NCI-H510A treated with DMSO at 0.1 percent for 48 hours (cell line): ENCODE measurements at places on chromosomes 11 and 22.

GRCh38 chr22:27842669-27843431 lies 41.3 kb upstream of the MN1 start:
- DNase-seq, result no peak

GRCh38 chr11:130606781-130607511 lies 158.5 kb downstream of the ADAMTS15 start:
- DNase-seq, result no peak

- DNase-seq, result no peak
Measured at GRCh38 chr11:102251423-102251822, 65.9 kb upstream of the BIRC3 start.

DNA sequence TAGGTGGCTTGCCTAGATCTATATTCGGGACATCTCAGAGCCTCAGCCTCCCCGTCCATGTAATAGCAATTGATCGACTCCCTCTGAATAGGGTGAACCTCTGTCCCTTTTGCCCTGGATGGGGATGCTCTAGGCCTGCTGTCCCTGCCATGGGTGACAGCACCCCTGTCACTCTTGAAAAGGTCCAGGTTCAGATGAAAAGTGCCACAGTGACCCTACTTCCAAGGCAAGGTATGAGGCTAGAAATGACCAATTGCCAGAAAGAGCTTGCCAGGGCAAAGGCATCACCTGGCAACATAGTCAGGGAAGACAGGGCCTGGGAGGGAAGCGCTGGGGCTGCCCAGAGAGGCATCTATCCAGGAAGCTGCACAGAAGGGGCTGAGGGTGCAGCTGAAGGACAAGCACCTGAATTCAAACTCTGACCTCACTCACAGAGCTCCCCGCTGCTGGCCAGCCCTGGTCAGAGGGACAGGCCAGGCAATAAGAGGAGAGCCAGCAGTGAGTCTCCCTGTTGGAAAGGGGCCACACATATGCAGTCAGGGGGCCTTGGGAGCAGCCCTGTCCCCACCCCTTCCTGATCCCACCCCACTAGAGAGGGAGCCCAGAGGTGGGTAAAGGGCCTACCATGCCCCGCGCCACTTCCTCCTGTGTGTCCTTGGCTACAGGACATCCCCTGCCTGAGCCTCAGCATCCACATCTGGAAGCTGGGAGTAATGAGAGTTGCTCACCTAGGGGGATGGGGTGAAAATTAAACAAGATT lies 9.0 kb upstream of the APOBEC3A start:
- DNase-seq, result no peak

DNA sequence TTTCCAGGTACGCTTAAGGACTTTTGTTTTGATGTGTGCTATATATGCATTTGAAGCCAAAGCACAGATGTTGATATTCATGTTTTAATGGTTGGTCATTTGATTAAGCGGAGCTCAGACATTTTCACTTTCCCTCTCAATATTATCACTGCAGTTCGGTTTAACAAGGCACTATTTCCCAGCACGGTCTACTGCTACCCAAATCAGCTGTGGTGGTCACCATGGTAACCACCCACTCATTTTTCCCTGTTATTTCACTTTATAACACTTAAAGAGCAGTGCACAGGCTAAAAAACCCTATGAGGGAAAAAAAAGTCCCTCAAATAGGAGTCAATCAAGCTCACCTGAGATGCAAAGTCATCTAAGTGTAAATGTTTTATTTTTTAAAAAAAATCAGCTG lies 439.6 kb upstream of the CCDC90B start:
- no peak for DNase-seq

GRCh38 chr11:4026389-4026788 lies 68.2 kb upstream of the RRM1 start:
- no peak for DNase-seq

DNA sequence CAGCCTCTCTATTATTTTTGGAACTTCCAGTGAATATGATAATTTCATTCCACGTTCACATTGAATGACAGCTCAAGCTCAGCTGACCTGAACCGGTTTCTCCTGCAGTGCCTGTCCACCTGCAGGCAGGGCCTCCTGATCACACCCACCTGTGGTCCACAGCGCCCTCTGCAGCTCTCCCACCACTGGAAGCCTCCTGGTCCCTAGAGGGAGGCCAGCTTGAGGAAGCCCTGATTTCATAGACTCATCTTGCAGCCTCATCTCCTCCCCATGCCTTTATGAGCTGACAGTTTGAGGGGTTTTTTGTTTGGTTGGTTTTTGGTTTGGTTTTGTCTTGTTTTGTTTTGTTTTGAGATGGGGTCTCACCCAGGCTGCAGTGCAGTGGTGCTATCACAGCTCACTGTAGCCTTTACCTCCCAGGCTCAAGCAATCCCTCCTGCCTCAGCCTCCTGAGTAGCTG lies 29.9 kb upstream of the MALAT1 start:
- DNase-seq, result peak; percentile 90

DNA sequence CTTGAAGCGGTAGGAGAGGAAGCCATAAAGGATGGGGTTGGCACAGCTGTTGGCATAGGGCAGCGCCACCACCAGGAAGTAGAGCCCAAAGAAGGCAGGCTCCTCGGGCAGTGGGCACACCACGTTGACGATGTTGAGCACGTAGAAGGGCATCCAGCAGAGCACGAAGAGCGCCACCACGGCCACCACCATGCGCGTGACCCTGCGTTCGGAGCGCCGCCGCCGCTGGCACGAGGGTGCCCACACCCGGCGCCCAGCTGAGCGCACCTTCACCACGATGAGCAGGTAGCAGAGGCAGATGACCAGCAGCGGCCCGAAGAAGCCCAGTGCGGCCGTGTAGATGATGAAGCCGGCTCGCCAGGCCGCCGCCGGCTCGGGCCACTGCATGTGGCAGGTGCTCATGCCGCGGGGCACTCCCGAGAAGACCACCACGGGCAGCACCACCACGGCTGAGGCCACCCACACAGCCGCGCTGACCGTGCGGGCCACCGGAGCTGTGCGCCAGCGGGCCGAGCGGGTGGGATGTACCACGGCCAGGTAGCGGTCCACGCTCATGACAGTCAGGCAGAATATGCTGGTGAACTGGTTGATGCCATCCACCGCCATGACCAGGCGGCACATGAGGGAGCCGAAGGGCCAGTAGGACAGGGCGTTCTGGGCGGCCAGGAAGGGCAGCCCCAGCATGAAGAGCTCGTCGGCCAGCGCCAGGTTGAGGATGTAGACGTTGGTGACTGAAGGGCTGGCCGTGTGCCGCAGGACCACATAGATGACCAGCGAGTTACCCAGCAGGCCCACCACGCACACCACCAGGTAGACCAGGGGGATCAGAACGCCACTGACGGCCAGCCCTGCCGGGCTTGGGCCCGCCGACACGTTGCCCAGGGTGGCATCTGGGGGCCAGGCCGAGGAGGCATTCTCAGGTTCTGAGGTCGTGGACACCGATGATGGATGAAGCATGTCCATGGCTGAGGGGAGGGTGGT lies 5.1 kb downstream of the SSTR3 start:
- DNase-seq, result no peak

- DNase-seq, result peak; percentile 11
Measured at GRCh38 chr11:46247659-46248058, 29.8 kb upstream of the CREB3L1 start.

DNA sequence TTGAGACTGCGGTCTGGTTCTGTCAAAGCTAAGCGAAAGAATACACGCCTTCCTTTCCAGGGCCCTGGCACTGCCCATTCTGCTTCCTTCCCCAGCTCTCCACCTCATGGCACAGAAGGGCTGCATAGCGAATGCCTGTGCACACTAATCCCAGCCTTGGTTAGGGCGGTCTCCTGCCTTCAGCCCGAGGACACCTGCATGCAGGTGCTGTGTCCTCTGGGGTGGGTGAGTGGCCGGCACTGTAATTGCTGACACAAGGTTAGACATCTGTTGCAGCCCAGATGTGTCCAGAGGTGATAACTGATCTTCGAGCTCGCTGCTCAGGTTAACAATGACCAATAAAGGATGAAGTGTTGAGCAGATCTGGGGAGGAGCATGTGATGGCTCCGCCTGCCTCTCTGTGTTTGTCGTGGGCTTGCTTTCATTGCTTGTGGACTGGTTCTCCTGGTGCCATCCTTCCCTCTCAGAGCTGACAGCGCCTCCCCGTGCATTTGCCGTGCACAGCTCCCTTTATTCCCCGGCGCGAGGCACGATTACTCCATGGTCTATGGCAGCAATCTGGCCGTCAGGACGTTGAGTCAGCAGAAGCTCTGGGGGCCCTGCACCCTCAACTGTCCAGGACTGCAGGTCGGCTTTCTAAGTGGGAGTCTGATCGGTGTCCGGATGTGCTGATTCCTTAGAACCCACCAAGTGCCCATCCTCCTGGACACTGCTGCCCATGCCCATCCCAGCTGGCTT lies 1088.2 kb downstream of the BRD1 start:
- DNase-seq, result no peak

GRCh38 chr11:102109896-102110760 lies at the start of gene YAP1:
Gene YAP1 (plus strand): TSS chr11:102110447. CDS start chr11:102110849, 402 bp downstream.
- peak; percentile 25 for DNase-seq

GRCh38 chr11:131653260-131653659 lies 282.8 kb downstream of the NTM start:
- no peak for DNase-seq

- DNase-seq, result no peak
Measured at GRCh38 chr11:125958872-125959400, 13.1 kb downstream of the VSIG10L2 start.

DNA sequence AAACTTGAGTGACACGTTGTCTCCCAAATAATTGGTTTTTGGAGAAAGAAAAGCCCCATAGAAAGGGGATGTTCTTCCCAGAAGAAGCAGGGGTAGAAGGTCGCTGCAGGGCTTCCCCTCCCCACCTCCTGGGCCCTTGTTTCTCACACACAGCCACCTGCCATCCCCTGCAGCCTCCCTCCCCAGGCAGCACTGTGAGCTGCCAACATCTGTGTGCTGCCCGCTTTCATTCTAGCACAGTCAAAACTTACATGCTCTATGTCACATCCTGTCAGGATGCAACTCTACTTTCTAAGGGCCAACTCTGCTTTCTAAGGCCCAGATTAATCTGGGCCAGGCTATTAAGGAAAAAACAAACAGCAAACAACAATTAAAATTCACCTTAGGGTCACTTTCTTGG lies 309.4 kb upstream of the ZC3H12C start:
- no peak for DNase-seq
